ENCODE measurements at places on chromosomes 1 and 21.
A peak's percentile ranks its signal among the peaks of the same experiment; 100 is the strongest.

GRCh38 chr21:36828208-36828607, 129.3 kb downstream of the SIM2 start:
- DNase-seq = no peak

DNA sequence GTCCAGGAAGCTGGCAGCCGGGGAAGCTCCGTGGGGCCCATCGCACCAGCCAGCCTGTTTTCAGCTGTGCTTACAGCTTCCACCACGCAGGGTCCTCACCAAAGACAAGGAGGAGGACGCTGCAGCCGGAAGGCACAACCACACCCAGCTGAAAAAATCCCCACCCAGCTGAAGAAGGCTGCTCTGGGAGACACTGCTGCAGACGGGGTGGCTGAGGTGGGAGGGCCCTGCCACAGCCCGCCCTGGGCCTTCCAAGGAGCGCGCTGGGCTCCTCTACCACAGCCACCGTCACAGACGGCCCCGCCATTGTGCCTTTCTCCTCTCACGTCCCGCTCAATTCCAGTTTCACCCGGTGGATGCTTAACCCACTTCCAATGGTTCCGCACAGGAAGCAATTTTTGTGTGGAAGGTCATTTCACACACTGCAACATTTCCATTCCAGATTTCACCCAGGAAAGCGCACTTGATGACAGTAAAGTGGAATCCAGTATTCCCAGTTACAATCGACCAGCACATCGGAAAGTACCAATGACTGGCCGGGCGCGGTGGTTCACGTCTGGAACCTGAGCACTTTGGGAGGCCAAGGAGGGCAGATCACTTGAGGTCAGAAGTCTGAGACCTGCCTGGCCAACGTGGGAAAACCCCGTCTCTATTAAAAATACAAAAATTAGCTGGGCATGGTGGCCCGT, 47.9 kb downstream of the NPHP4 start:
- DNase-seq = no peak

GRCh38 chr1:182672487-182672836, 11.9 kb downstream of the RGS8 start:
- no peak for DNase-seq

DNA sequence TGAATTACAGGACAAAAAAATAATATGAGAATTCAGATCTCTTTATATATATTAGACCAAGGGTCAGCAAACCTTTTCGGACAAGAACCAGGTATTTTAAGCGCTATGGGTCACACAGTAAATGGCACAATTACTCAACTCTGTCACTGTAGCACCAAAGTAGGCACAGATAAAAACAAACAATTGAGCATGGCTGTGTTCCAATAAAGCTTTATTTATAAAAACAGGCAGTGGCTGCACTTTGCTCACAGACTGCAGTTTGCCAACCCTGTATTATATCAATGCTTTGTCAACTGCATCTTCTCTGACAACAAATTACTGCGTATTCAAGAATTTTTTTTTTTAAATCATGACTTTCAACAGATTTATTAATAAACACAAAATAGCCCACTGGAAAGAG, 29.8 kb downstream of the EDEM3 start:
- DNase-seq = no peak

DNA sequence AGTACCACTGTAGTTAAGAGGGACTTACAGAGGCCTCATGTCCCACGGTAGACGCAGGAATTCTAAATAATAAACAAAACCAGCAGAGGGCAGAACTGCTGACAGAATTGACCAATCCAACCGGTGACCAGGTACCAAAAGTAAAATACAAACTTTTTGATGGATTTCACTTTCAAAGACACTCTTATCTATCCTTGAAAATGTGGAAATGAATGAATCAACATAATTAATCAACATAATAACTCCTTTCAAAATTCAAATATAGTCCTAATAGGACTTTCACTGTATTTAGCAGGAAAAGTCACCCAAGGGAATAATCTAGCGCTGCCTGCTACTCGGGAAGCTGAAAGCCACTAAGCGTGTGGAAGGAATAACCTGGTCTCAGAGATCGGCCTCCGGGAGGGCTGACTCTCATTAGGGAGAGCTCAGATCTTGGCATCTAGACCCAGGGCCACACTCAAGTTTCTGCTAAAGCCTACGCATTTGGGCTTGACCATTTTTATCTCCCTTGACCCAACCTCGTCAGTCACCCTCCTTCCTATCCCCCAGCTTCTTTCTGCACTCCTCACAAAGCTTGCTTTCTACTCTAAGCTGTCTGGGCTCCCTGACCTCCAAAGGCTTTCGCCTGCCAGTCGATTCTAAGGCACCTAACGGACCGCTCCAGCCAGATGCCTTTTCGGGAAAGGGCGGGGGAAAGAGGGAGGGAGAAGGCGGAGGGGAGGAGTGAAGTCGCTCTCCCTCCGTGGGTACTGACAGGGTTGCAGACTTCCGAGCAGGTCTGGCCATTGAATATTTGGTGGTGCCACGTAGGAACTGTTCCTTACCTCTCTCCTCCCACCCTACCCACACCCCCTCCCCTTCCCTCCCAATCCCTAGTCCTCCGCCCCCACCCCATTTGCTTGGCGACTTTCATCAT, 1.6 kb downstream of the COL11A1 start:
- DNase-seq = no peak

DNA sequence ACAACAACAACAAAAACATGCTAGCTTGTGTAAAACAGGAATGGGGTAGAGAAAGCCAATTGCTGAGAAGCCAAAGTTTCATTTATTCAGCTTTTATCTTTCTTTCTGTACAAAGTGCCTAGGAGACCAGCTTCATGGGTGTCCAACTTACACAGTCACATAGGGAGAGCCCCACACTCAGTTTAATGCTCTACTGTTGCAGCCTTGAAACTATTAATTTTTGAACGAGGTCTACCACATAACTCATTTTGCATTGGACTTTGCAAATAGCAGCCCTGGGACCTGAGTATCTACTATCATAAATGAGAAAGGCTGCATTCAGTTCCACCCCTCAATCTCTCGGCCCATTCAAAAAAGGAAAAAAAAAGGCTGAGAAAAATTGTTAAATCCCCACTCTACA, 98.8 kb downstream of the ZNF644 start:
- DNase-seq = no peak

GRCh38 chr1:17561561-17561985, 22.1 kb downstream of the ARHGEF10L start:
- no peak for DNase-seq

DNA sequence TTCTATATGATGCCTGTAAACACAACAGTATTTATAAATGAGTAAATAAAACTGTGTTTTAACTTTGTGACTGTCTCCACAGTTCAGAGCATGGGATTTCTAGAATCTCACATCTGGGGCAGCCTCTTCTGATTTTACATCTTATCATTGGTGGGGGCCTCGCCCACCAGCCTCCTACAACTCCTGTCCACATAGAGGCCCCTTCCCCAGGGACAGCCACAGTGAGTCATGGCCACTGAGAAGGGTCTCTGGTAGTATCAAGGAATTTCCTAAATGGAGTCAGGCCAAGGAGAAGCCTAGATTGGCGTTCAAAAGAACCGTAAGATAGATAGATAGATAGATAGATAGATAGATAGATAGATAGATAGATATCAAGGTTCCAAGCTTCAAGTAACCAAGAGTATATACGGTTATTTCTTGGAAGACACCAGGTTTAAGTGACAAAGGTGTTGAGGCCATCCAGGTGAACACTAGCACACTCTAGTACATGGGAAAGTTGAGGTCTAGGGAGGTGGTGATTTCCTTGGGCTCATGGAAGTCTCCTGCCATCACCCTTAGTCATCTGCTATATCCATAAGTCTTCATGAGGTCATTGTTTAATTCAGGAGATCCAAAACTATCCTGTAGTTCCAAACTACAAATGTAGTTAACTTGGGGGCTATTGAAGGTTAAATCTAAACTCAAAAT, 121.6 kb downstream of the SYT2 start:
- no peak for DNase-seq

DNA sequence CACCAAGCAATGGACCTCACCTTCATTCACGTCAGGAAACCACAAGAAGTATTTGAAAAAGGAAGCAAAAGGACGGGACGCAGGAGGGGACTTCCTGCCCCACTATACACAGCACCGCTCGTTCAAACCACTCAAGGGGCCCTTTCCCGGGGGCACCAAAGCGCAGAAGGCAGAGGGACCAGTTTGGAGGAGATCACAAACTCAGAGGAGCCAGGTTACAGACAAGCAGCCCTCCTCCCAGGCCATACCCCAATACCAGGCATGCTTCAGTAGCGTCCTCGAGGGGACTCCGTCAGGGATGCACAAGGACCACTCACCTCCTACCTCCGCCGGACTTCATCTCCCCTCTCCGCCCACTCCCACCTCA, 685 bp downstream of the CRTC2 start:
- no peak for DNase-seq

DNA sequence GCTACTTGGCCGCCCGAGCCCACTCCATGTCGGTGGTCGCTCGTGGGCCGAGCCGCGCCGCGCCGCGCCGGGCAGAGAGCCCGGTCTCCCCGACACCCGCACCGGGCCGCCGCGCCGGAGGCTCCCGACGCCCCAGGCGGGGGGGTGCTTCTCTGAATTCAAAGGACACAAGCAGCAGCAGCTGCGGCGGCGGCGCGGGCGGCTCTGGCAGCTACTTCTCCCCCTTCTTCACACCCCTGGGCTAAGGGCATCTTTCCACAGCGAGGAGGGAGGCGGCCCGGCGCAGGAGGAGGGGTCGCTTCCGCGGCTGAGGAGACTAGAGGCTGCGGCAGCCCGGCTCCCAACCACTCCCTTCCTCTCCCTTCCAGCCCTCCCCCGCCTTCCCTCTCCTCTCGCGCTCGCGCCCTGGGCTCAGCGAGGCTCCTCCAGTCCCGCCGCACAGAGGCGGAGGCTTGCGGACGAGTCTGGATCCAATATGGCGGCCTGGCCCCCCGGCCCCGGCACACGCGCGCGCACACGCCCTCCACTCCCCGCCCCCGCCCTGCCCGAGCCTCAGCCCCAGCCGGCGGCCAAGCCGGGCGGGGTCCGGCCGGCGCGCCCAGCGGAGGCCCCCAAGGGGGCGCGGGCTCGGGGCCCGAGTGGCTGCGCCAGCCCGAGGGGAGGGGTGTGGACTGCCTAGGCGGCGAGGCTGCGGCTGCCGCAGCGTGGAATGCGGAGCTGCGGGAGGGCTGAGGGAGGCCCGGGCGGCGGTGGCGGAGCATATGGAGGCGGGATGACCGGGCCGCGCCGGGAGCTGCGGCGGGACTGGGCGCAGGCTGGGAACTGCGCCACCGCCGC, at the start of gene CDC42BPA:
Gene CDC42BPA, minus strand, starts transcription at position 477 of the 837 bp plus-strand sequence. CDS start 1,310 bp downstream, outside the sequence.
- DNase-seq = no peak

- DNase-seq = peak; percentile 16
Observed at GRCh38 chr1:173255214-173255813, 48.2 kb upstream of the TNFSF4 start.

DNA sequence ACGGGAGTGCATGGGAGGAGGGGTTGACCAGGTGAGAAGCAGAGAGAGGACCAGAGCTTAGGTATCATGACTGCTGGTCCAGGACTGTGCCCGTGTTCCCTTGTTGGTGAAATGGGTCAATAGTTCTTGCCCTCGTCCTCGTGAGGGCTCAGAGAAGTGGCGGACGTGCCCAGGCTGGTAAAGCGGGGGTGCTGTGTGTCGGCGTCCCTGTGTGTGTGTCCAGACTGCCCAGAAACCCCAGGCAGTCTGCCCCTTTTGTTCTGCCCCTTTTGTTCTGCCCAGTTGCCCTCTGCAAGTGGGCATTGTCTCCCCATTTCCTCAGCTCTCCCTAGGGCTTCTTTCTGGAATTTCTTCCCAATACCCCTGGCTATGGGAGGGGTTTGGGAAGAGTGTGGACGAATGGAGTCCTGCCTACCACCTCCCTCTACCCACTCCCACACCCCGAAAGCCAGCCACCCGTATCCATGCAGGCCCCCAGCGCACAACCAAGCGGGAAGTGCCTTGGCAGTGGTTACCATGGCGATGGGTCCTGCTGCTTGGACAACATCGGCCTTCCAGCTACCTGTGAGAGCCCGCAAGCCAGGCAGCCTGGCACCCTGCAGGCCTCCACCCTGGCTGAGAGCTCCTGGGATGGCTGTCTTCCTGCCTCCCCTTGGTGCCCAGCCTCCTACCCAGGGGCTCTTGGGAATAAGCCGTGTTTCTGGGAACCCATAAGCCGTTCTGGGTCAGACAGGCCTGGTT, 34.7 kb downstream of the ACOT11 start:
- no peak for DNase-seq

DNA sequence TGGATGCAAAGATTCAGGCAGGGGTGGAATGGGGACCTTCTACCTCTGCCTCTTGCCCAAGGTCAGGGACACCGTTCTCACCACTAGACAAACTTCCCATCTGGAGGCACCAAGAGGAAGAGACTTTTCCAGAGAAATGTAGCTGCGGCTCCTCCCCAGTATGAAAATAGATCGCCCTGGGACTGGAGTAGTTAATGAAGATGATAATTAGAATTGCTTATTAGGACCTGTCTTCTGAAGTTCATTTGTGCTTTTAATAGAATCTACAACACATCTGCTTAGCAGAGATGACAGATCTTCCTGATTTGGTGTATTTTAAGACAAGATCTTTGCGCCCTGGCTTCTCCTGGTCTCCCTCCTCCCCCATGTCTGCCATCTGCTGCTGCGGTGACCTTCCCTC, 266.6 kb downstream of the KAZN start:
- no peak for DNase-seq

DNA sequence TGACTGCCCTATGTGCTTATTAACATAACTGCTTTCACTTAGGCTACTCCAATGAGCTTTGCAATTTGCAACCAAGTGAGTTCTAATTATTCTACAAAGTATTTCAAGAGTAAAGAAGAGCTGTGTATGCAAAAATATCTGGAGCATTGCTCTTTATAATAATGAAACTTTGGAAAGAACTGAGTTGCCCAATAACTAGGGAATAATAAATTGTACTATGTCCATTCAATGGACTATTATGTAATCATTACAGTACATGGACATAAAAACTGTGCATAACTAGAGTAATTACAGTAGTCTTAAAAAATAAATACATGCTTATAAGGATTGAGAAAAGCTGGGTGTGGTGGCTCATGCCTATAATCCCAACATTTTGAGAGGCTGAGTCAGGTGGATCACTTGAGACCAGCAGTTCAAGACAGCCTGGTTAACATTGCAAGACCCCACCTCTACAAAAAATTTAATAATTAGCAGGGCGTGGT, 70.3 kb upstream of the JAK1 start:
- DNase-seq = no peak

DNA sequence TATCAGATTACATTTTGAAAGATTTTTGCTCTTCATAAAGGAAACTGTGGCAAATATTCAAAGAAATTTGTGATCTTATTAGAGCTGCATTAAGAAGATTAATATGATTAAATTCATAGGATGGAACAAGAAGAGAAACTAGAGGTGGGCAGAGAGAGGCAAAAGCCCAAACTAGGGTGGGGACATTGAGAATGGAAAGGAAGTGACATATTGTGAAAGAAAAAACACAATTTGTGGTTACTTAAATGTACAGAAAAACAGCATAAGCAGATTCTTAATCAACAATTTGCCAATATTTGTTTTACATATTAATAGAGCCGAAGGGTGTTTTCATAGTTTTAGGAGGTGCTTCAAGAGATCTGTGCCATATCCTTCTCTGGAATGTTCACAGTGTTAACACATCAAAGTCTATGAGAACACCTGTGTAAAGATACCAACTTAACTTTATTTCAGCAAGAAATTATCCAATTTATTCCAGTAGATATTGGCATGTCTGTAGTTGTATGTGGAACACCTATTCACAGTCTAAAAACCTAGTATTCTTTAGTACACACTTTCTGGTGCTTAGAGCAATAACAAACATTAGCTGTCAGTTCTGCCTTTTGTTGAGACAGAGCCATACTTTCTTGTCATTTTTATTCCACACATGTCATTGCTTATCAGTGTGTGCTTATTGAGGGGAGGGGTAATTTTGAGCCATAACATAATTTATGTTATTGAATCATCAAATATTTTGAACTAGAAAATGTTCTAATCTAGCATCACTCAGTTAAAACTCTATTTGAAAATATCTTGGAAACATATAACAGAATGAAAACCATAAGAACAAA, 401.5 kb downstream of the PTPRC start:
- no peak for DNase-seq
